ENCODE measurements at places on chromosomes 13 and 19.

- no peak for DNase-seq
Measured at GRCh38 chr13:21043898-21044297, 17.5 kb downstream of the LATS2 start.

DNA sequence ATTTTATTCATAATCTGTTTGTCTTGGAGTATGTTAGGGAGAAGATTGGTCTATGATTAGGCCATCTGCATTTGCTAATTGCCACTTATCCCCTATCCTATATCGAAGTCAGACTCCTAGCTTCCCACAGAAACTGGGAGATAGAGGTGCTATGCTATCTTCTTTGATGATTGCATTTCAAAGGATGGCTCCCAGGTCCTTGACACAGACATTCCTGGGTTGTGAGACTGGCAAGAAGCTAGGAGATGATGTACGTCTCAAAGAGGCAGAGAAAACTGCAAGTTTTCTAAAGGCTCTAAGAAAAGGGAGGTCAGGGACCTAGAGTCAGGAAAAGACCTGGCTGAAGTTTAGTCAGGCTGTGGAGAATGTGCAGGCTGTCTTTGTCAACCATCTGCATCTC lies 1251.9 kb downstream of the PCDH17 start:
- no peak for DNase-seq

GRCh38 chr19:50506700-50507099 lies 4.3 kb downstream of the JOSD2 start:
- no peak for DNase-seq

DNA sequence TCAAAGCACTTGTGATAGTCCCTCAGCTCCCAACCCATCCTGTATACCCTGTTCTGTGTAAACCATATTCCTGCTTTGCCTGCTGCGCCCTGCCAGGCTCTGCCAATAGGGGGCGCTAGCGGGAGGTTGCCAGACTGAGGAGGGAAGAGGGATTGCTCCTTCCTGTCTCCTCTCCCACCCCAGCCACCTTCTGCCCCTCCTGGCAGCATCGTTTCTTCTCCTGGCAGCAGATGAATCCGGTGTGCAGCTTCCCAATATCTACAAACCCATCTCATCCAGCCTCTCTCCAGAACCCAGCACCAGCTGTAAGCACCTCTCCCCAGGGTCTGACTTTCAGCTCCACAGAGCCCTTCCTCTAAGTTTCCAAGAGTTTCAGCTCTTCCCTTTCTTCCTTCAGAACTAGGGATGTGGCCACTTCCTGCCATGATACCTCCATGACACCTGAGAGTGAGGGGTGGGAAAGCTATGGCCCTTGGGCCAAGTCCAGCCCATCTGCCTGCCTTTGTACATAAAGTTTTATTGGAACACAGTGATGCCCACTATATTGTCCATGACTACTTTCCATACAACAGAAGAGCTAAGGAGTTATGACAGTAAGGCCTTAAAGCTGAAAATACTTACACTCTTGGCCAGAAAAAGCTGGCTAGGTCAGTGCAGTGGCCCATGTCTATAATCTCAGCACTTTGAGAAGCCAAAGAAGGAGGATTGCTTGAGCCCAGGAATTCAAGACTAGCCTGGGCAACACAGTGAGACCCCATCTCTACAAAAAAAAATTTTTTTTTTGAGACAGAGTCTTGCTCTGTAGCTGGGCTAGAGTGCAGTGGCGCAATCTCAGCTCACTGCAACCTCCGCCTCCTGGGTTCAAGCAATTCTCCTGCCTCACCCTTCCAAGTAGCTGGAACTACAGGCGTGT lies 34.5 kb upstream of the ATP1A3 start:
- no peak for DNase-seq

DNA sequence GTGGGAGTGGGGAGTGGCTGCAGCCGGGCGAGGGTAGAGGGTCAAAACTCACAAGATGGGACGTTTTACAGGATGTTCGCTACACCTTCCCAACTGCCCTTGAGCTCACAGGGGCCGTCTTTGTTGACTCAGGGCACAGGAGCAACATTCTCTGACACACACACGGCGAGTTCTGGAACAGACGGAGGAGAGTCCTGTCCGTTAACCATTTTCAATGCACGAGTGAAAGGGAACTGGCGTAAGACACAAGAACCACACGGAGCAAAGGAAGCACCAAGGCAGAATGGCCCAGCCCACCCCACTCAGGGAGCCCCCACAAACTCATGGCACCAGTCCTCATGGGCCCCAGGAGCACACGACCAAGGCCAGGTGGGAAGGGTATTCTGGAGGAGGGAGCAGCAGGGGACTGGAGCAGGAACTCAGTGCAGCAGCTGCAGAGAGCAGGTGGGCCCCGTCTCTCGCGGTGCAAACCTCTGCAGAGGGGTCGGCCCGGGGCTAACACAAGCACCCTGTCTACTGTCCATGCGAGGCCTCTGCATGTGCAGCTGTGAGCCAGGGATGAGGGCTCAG lies 37.9 kb upstream of the ISYNA1 start:
- no peak for DNase-seq

GRCh38 chr13:43360171-43360570 lies 336.8 kb downstream of the DNAJC15 start:
- no peak for DNase-seq

GRCh38 chr19:56341948-56342347 lies 27.3 kb upstream of the ZSCAN5A start:
- DNase-seq = no peak

DNA sequence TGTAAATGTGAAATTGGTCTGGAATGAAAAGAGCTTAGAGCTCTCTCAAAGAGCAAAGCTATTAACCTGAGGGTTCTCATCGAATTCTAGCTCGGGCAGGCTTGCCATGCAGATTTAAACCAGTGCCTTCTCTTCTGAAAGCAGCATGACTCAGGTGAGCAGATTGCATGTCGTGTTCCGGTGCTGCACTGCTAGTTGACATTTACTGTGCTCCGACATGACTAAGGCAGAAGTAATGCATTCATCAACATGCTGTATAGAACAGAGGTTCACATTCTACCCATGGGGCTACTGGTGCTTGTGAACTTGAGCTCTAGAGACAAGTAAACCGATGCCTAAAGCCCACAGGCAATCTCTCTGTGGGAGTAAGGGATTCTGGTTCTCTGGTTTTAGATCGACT lies 947.7 kb downstream of the EFNB2 start:
- DNase-seq = no peak

DNA sequence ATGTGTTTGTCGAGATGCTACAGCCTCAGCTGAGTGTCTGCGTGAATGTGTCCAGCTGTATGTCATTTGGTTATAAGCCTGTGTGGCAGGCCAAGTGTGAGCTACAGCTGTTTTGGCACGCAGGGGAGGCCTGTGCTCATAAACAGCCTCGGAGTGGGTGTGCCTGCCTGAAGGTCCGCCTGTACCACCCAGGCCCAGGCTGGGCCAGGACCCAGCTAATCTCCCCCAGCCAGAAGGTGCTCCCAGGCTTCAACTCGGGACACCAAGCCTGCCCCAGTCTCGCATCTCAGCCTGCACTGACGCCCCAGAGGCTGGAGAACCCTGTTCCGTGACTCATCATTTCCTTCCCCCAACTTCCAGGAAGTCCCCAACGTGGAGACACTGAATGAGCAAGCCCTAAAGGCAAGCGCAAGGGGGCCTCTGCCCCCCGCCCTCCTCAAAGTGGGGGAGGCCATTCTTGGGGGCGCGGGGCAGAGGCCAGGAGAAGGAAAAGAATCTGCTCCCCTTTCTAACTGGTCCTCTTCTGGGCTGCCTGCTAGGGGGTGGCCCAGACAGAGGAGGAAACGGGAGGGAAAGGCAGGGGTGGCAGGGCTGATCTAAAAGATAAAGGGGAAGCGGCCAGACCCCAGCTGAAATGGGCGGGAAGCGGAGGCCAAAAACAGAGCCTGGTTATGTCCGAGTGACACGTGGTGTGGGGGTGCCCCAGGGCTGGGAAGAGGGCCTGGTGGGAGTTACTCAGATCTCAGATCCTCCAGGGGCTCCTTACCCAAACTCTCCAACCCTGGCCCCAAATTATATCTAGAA lies 2.0 kb downstream of the SLC1A5 start:
- peak; percentile 84 for DNase-seq

DNA sequence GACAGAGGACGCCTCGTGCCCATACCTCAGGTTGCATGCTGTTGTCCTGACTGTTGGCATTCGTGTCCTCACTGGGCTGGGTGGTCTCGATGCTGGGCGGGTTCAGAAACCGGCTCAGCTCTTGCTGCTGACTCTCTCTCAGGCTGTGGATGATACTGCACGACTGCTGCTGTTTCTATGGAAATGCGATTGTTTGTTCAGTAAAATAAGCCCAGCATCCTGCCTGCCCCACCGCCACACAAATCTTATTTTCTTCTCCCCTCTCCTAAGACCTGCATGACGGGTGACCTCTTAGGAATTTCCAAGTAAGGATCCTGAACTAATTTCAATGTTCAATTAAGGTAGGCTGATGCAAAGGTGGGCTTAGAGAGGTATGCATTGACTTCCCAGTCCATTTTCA lies 356.5 kb downstream of the NALCN start:
- no peak for DNase-seq

GRCh38 chr13:58081301-58081820 lies 449.8 kb downstream of the PCDH17 start:
- DNase-seq = no peak

- no peak for DNase-seq
Measured at GRCh38 chr13:108662528-108662927, 33.1 kb downstream of the MYO16 start.

DNA sequence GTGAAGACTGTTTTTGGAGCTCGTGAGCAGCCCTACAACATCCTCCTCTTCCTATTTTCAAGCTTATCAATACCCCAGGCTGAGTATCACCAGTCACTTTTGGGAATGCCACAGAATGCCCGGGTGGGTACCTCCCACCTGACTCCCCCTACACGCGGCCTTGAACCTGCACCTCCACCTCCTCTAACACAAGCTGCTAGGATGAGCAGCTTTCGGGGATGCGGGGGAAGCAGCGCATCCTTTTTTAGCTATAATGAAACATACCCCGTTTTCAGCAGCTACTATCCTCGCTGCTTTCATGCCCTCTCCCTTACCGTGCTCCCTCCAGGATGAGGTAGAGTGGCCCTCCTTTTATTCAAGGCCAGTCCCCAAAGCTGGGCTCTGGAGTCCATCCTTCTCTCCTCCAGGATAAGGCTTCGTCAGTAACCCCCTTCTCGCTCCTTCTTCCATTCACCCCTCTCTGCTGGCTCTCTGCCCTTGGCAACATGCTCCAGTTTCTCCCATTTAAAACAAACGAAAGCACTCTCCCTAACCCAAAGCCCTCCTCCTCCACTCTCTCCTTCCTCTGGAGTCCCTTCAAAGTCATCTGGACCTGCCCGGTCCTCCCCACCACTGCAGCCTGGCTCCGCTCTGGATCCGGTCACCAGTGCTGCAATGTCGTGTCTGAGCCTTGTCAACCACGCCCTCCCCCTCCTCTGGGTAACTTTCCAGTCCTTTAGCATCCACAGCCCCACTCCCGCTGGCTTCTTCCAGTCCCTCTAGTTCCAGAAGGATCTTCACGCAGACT lies 55.3 kb downstream of the STK24 start:
- DNase-seq = no peak

DNA sequence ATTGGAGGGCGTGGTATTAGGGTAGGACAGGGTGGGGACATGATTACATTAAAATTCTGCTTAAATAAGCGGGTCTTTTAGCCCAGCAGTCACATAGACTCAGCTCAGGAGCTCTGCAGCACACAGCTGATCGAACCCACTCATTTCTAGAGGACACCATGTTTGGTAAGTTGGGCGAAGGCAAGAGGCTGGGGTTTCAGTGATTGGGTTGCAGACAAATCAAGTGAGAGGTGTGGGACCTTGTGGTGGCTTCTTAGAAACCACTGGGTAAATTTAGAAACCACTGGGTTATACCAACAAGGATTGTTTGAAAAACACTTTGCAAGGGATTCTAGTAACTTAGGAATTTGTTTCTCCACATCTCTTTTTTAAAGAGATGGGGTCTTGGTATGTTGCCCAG lies at the start of gene LEUTX:
TSS of gene LEUTX (plus strand) at position 92 of the 400 bp plus-strand sequence. CDS start at position 159, 67 bp downstream.
- peak; percentile 23 for DNase-seq

DNA sequence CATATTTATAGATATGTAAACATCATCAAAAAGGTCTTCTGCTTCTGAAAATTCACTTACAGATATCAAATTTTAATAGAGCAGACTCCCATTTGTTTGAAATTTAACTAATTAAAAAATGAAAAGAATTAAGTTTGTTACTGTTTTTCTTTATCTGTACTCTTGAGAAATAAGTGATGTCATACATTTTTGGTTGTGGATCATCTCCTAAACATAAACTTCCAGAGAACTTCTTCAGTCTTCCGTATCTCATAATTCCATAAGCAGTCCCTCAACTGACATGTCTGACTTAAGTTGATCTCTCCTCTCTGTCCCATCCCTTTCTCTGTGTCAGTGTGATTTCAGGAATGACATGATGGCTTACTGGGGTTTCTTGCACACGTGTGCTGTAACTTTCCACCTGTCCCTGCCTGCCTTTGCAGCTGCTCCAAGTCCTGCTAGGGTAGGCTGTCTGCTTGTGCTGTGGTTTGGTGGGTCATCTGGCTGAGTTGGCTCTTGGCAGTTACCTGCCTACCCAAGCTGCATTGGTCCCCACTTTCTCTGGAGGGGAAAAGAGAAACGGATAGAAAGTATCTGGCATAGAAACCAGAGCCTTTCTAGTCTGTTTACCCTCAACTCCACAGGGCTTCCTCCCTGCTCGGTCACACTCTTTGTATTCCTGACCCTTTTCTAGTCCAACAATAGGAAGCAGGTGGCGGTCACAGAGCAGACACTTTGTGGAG lies 127.1 kb downstream of the GGACT start:
- no peak for DNase-seq

- no peak for DNase-seq
Measured at GRCh38 chr13:44305286-44305685, 68.3 kb upstream of the SERP2 start.

GRCh38 chr19:18008814-18009213 lies 844 bp downstream of the ARRDC2 start:
- DNase-seq = no peak

DNA sequence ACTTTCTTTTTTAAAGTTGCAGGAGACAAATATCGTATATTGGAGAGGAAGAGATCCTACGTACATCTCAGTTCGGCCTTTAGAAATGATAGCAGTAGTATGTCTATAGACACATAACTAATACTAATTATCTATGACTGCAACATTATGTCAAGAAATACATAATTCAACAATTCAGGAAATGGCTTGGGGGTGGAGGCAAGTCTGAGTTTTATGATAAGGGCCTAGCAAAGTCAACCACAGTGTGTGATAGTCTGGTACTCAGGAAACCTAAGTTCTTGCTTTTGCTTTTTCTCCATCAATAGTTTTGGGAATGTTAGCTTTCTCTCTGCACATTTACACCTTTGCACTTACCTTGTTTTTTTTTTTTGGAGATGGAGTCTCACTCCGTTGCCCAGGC lies 27.5 kb upstream of the OBI1 start:
- no peak for DNase-seq

DNA sequence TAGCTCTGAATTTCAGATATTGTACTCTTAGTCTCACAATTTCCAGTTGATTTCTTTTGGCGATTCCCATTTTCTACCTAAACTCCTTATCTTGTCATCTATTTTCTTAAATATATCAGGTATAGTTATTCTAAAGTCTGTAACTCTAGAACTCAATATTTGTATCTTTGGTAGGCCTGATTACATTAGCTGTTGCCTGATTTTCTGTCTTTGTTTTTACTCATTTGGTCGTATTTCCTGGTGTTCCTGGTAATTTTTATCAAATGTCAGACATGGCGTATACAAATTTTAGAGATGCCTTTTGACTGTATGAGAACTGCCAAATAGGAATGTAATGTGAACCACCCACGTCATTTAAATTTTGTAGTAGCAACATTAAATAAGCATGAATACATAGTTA lies 266.7 kb downstream of the ZNF536 start:
- no peak for DNase-seq

GRCh38 chr19:32330213-32330857 lies 15.1 kb upstream of the ZNF507 start:
- no peak for DNase-seq

GRCh38 chr13:84294576-84294975 lies 412.3 kb upstream of the SLITRK1 start:
- no peak for DNase-seq
